Stimulated activated CD8-positive, alpha-beta memory T cell treated with anti-CD3 and anti-CD28 coated beads, Interleukin-2, amount 100 ng/mL, for 48 hours (primary cell): ENCODE measurements at places on chromosomes 7 and 10.

DNA sequence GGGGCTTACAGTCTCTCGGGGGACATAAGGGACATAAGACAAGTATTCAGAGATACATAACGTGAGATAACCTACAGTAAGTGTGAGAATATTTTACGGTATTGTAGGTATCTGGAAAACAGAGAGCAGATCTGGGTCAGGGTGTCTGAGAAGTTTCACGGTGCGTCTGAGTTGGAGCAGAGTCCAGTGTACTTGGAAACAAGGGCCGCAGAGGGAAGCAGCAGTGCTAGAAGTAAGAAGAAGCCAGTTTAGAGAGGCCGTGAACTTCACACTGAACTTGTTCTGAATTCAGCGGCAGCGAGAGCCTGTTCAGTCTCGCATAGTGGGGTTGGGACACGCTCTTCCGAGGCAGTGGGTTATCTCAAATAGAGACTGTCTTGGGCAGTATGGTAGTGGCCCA lies 85.5 kb downstream of the TAF3 start:
- DNase-seq, result no peak

- DNase-seq, result no peak
These were observed 49.1 kb downstream of the SHH start for GRCh38 chr7:155763122-155763521.

DNA sequence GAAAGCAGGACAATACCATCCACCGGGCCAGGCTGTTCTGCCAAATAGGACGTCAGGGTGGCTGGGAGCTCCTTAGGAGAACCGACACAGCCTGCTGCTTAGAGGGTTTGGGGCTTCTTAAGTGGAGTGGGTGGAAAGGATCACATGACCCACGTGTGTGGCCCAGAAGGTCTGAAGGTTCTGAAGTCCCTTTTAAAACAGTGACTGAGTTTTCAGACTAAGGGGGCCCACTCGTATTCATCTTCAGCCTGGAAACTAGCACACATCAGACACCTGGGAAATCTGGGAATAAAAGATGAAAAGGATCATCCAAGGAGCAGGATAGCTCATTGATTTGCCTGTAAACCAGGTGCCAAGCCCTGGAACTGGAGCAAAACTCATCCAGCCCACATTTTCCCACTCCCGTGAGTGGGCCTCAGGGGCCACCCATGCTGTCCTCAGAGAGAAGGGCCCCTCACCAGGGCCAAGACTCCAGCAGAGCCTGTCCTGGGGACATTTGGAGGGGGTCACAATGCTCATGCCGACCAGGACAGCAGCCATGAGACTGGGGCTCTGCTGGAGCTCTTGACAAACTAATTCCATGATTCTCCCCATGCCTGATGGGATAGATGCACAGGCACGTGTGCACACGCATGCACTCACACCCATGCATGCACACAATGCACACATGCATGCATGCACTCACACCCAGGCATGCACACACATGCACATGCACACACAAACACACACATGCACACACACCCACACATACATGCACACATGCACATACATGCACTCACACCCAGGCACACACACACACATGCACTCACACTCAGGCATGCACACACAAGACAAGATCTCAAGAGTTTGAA lies 168.8 kb upstream of the PPP2R2D start:
- no peak for DNase-seq

GRCh38 chr10:29757551-29758297 lies 123.0 kb upstream of the SVIL start:
- DNase-seq, result no peak

DNA sequence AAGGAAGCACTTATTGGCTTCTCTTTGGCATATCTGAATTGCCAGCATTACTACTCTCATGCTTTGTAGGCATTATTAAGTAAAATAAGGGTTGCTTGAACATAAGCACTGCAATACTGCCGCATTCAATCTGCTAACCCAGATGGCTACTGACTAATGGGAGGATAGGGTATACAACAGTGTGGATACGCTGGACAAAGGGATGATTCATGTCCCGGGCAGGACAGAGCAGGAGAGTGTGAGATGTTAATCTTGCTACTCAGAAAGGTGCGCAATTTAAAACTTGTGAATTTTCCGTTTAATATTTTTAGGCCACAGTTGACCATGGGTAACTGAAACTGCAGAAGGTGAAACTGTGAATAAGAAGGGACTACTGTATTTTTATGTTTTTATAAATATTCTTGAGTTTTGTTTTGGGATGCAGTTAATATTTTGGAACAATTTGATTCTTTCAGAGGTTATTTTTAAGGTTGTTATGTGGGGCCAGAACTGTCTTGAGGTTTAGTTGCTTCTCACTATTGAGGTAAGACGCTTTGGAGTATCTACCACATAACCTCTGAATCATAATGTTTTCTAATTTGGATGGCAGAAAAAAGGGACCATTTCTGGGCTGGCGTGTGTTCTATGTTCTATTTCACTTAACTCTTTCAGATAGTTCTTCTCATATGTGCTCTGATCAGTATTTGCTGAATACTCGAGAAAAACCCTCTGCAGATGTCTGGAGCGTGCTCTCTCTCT lies 75.7 kb upstream of the SYPL1 start:
- DNase-seq, result no peak

DNA sequence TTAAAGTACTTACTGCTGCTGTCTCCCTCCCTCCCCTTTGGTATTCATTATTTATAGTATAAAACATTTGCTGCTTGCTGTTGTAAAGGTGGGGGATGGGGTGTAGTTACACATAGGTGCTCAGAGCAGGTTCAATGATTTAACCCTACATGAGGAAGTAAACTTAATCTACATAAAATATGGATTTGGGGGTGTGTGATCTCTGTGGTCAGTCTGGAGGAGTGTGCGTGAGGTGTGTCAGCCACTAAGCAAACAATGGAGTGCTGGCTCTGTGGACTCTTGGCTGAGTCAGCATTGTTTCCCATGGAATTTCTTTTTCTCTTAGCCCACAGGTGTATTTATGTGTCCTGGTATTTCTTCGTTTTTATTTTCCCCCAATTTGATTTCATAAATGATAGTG lies 133.9 kb downstream of the AUTS2 start:
- no peak for DNase-seq

- DNase-seq, result no peak
These were observed 218.6 kb upstream of the FZD1 start for GRCh38 chr7:91045606-91046005.

- no peak for DNase-seq
These were observed 29.4 kb upstream of the RET start for GRCh38 chr10:43047288-43047970.

GRCh38 chr7:1640376-1641172 lies 29.5 kb upstream of the ELFN1 start:
- DNase-seq, result no peak

DNA sequence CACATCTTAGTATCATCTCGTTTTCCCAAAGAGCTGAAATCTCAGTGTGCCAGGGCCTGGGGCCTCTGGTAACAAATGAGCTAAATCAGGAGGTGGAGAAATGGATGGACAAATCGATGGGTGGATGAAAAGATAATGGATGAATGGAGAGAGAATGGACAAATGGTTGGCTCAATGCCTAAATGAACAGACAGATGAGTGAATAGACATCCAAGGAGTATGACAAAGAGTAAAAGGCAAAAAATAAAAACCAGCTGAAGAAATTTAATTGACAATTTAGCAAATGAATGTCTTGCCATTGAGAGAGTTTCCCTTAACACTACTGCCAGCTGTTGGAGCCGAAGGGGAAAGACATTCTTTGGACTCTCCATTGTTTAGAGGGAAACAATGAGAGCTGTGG lies 8.0 kb downstream of the SYCE1 start:
- DNase-seq, result no peak

- no peak for DNase-seq
These were observed 108.8 kb downstream of the ARL5B start for GRCh38 chr10:18767981-18768380.

- DNase-seq, result no peak
These were observed 128.9 kb upstream of the PLXNA4 start for GRCh38 chr7:132705146-132705545.

DNA sequence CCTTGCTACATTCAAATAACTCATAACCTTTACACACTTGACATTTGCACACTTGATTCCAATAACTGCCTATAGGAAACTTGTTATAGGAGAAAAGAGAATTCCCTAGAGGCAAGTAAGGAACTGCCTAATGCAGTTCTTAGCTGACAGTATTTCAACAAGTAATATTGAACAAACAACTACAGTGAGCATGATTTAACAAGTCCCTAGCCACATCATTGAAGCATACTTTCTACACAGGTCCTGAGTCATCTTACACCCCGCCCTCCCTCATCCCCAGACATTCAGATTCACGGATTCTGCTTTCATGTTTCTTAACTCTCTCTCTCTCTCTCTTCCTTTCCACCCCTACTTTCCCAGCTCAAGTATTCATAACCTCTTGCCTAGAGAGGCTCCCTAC lies 153.5 kb downstream of the LSM5 start:
- no peak for DNase-seq

GRCh38 chr10:11131112-11131639 lies 113.5 kb downstream of the CELF2 start:
- DNase-seq, result no peak

GRCh38 chr10:106900016-106900652 lies 264.4 kb downstream of the SORCS1 start:
- DNase-seq, result no peak

- DNase-seq, result no peak
These were observed 39.3 kb upstream of the DRGX start for GRCh38 chr10:49435225-49435624.

DNA sequence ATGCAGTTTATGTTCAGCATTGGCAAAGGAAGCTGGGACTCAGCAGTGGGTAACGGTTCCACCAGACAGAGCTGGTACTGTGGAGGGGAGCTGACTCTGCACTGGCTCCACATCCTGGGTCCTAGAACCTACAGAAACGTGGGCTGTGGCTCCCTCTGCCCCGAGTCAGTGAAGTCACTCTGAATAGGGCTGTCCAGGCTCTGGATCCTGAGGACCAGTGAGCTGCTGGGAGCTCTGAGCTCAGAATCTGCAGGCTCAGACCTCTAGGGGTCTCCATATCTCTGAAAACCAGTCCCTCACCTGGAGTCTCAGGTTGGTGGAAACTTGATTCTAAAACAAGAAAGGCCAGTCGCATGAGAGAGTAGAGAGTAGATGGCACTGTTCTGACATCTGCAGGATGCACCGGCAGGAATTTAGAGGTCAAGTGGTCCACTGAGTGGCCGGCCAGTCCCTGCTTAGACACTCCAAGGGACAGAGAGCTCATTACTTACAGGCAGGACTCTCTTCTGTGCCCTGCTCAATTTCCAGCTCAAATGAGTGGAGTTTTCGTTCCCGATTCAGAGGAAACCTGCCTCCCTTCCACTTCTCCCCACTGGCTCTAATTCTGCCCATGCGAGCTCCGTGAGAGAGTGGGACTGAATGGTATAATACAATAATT lies 18.6 kb downstream of the NPFFR1 start:
- DNase-seq, result no peak

- no peak for DNase-seq
These were observed 13.1 kb downstream of the ATOH7 start for GRCh38 chr10:68218786-68219185.

DNA sequence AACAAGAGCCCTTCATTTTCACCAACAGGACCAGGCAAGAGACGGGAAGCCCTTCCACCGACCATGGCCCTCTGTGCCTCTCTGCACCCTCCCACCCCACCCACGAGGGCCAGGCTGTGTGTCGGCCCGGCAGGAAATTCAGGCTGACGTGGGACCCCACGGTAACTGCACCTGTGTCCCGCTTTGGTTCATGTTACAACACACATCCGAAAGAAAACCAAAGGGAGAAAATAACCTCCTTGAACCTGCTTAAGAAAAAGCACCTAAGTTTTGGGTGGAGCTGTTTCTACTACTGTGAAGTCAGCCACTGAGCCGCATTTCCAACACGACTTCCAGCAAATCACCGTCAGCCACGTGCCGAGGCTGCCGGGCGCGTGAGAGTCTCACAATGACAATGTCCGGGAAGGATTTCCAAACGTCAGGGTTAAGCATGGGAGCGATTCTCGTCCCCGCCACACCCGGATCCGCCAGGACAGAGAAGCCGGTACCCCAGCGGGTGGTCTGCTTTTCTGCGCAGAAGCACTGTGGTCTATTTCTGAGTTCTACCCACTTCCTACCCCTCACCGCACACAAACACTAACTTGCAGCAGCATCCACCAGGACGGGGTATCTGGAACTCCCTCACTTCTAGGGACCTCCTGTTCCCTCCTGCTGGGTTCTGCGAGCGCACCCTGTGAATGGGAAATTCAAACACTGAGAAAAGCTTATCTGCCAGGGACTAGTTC lies 36.6 kb downstream of the AMZ1 start:
- DNase-seq, result no peak

DNA sequence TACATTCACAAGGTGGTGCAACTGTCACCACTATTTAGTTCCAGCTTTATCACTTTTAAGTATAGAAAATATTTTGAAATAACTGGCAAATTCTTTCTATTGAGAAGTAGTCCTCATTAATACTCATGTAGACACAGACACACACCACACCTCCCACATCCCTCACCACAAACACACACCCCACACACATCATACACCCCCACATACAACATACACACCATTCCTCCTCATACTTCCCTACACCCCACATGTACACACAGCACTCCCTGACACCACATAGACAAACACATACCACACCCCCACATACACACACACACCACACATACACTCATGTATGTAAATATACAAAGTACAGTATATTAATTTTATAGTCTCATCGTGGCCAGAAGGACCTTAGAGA lies 178.8 kb downstream of the LRMDA start:
- no peak for DNase-seq

- no peak for DNase-seq
These were observed 965 bp upstream of the CAMK1D start for GRCh38 chr10:12348294-12348869.

- no peak for DNase-seq
These were observed 22.5 kb downstream of the CCDC186 start for GRCh38 chr10:114151486-114151885.

DNA sequence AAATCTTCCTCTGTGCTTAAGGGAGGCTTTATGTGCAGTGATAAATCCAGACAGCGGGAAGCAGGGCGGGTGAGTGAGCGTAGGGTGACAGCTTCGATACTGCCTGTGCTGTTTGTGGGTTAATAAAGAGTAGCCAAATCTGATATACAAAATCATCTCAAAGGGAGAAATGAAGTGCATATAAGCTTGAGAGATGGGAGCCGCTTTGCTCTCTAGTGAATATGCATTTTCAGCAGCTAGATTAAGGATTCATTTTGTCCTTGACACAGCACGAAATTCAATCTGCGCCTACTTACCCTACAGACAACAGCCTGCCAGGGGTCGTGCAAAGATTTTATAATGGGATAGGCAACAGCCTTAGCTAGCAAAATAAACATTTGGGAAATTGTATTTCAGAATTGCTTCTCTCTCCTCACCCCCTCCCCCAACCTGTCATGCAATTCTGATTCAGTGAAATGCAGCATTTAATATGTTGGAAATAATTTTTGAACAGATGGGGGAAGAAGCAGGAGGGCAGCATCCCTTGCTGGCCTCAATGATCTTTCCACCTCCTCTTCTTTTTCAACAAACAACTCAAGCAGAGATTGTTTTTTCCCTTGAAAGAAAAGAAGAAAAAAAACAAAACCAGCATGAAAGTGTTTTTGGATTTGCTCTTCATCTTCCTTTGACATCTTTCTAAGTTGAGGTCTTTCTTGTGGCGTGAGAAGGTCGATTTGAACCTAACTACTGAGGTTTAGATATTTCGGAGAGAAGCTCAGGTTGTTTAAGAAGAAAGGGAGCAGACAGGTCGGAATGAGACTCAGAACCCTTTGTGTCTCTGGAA lies 117.9 kb downstream of the AOAH start:
- DNase-seq, result no peak
